ENCODE measurements at places on chromosomes 4 and X.

GRCh38 chrX:132990835-132991234, 32.4 kb upstream of the HS6ST2 start:
- no peak for DNase-seq

GRCh38 chr4:1748465-1748995, 27.2 kb downstream of the TACC3 start:
- no peak for DNase-seq

DNA sequence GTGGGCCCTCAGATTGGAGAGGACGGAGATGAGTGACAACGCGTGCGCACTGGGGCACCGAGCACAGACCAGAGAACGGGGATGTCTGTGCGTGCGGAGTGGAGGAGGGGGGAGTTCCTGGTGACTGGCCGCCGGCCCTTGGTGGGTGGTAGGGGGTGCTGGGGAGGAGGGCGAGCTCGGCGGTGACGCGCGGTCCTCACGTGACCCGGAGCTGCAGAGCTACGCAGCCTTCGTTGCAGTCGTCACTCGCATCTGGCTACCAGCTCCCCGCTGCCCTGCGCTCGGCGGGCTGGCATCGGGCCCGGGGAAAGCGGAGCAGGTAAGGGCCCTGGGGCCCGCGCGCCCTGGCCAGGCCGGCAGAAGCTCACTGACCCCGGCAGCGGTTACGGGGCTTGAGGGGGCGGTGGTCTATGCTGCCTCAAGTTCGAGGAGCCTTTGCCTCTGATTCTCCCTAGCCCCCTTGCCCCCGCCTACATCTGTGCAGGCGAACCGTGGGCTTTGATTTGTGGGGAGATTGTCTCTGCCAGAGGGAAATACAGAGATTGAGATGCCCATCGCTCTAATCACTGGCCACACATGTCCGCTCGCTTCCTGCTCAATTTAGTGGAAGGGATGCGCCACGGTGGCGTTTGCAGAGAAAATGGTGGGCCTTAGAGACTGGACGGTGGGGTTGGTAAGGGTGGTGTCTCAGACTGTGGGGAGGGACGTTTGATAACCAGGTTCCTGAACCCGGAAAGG, at the start of gene ARMCX4:
TSS of gene ARMCX4 (plus strand) at position 245 of the 738 bp plus-strand sequence. CDS start 3,134 bp downstream, outside the sequence.
- DNase-seq: no peak

DNA sequence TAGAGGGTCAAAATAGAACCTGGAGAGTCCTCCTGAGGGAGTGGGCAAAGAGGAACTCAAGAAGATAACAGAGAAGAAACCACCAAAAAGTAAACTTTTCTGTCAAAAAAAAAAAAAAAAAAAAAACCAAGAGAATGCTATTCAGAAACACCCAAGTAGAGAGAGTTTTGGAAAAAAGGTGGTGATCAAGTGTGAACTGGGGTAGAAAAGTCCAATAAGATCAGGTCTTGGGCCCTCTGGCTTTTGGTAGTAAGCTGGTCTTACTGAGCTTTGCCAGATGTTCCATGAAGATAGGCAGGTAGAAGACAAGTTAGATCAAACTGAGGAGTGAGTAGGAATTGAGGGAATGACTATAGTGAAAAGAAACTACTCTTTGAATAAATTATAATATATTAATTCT, 167.5 kb downstream of the COL25A1 start:
- no peak for DNase-seq

Measured in cerebellar nuclear complex (tissue), 1 donor.